ENCODE measurements at places on chromosomes 16 and 17. TPM values are rescaled to one million over a fixed set of nuclear protein-coding genes. Genes with fewer than 3 reads are reported as not detected.
A peak's percentile ranks its signal among the peaks of the same experiment; 100 is the strongest.

The WFIKKN1 gene
- 0.23 TPM for total RNA-seq

The GALNS gene
- total RNA-seq = 38.8 TPM

The CRYBA1 gene
- total RNA-seq = not detected

The KLHL11 gene
- 14.4 TPM for total RNA-seq

- DNase-seq = no peak
Observed at GRCh38 chr17:27554911-27555310, 76.1 kb upstream of the LGALS9 start.

DNA sequence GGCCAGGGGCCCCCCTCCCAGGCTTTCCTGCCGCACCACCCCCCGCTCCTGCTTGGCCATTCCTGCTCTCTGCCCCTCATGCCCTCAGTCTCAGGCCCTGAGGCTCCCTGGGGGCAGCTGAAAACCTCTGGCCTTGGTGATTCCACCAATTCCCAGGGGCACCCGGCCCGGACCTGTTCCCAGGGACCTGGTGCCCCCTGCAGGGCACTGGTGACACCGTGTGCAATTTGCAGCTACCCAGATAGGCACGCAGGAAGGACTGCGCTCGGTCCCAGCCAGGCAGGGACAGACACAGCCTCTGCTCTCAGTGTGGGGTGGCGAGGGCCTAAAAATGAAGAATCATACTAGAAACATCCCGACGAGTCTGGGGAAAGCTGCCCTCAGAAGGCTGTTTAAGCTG, 13.4 kb downstream of the WFDC1 start:
- no peak for DNase-seq

GRCh38 chr17:67441052-67441895, 64.2 kb downstream of the PITPNC1 start:
- DNase-seq = peak; percentile 89

GRCh38 chr17:55742272-55743102, 8.4 kb upstream of the PCTP start:
- DNase-seq = no peak

- DNase-seq = no peak
Observed at GRCh38 chr17:82241183-82241925, 12.5 kb downstream of the SLC16A3 start.

Data from activated CD8-positive, alpha-beta memory T cell treated with anti-CD3 and anti-CD28 coated beads, Interleukin-2, amount 10 ng/mL, durations not matched to agents 7 days and 5 days (primary cell).